ENCODE measurements at places on chromosomes 6 and 20.
A peak's percentile ranks its signal among the peaks of the same experiment; 100 is the strongest.

DNA sequence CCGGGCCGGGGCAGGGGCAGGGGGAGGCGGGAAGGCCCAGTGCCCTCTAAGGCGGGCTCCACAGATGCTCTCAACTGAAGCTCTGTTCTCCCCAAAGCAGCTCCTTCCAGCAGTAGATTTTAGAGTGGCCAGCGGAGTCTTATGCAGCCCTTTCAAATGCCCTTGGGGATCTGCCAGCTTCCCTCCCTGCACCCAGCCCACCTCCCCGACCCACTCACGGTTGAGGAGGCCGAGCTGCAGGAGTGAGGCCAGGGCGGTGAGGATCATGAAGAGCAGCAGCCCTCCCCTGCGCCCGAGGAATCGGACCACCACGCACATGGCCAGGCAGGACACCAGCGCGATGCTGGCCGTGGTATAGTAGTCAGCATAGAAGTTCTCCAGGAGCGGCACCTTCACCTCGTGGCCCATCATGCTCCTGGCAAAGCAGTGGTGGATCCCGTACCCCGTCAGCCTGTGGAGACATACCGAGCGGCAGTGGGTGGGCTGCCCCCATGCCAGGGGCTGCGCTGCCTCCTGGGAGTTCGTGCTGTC, 28.0 kb downstream of the PSMG4 start:
- DNase-seq, result no peak
- H3K4me3 ChIP-seq, result no peak overlapping the region
- peaks cover 6% of the 10 kb centered on the region for H3K4me1 ChIP-seq
- H3K27me3 ChIP-seq, result no peaks in the 10 kb centered on the region
- H3K27ac ChIP-seq, result no peak overlapping the region

DNA sequence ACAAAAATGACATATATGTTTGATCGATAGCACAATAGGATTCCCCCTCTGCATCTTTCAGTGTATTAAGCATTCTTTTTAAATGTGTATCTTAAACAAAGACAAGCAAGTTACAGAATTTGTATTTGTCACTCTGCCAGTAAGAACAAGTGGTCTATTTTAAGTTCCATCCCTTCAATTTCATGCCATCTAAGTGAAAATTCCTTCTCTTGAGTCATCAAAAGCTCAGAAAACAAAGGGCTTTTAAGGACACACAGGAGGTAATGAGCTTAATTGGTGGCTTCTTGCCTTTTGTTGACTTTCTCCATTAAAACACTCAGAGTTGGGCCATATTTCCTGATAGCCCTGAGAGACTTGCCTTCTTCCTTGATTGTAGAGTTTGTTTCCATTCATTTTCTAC, 547.8 kb downstream of the TENT5A start:
- H3K27ac ChIP-seq, result no peak overlapping the region
- no peak overlapping the region for H3K4me3 ChIP-seq
- no peaks in the 10 kb centered on the region for H3K36me3 ChIP-seq
- no peak for DNase-seq

DNA sequence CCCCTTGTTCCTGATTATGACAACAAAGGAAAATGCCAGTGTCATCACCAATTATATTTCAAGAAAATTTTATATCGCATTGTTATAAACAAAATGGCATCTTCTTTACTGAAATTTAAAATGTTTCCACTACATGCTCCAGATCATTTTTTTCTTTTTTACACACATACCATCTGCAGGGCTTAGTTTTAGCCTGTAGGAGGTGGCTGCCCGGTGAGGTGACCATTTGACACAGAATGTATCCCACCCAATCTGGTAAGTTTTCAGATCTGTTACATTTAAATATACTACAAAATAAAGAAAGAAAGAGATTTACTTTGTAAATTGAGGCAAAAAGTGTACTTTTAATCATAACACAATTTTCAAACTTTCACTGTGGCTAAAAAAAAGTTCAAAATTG, 81.8 kb downstream of the COL12A1 start:
- no peaks in the 10 kb centered on the region for H3K27me3 ChIP-seq
- H3K27ac ChIP-seq, result no peak overlapping the region
- no peaks in the 10 kb centered on the region for H3K36me3 ChIP-seq
- no peak overlapping the region for H3K4me3 ChIP-seq

GRCh38 chr6:44000164-44000842, 126.9 kb downstream of the MRPL14 start:
- H3K36me3 ChIP-seq, result no peaks in the 10 kb centered on the region
- H3K4me1 ChIP-seq, result peaks cover 5% of the 10 kb centered on the region

- H3K4me3 ChIP-seq, result no peak overlapping the region
- no peaks in the 10 kb centered on the region for H3K27me3 ChIP-seq
- no peaks in the 10 kb centered on the region for H3K4me1 ChIP-seq
- no peaks in the 10 kb centered on the region for H3K36me3 ChIP-seq
- no peak for DNase-seq
- H3K27ac ChIP-seq, result no peak overlapping the region
Observed at GRCh38 chr6:154167126-154167525, 128.1 kb downstream of the OPRM1 start.

GRCh38 chr6:158631678-158632537, 12.6 kb downstream of the DYNLT1 start:
- no peak for DNase-seq
- no peak overlapping the region for H3K4me3 ChIP-seq
- peak overlapping the region; percentile 60 for H3K27ac ChIP-seq
- H3K4me1 ChIP-seq, result no peaks in the 10 kb centered on the region

- H3K4me1 ChIP-seq, result no peaks in the 10 kb centered on the region
- H3K36me3 ChIP-seq, result no peaks in the 10 kb centered on the region
- H3K4me3 ChIP-seq, result no peak overlapping the region
- no peak for DNase-seq
- no peak overlapping the region for H3K27ac ChIP-seq
- H3K27me3 ChIP-seq, result no peaks in the 10 kb centered on the region
Observed at GRCh38 chr6:134720353-134721059, 229.4 kb downstream of the ALDH8A1 start.

GRCh38 chr6:118401325-118401975, 146.6 kb upstream of the PLN start:
- H3K36me3 ChIP-seq, result no peaks in the 10 kb centered on the region
- no peak for DNase-seq
- H3K4me1 ChIP-seq, result no peaks in the 10 kb centered on the region

- H3K4me1 ChIP-seq, result no peaks in the 10 kb centered on the region
- DNase-seq, result no peak
- H3K27me3 ChIP-seq, result no peaks in the 10 kb centered on the region
- no peaks in the 10 kb centered on the region for H3K36me3 ChIP-seq
- H3K4me3 ChIP-seq, result no peak overlapping the region
- no peak overlapping the region for H3K27ac ChIP-seq
Observed at GRCh38 chr6:61887423-61887822, 398.6 kb downstream of the KHDRBS2 start.

DNA sequence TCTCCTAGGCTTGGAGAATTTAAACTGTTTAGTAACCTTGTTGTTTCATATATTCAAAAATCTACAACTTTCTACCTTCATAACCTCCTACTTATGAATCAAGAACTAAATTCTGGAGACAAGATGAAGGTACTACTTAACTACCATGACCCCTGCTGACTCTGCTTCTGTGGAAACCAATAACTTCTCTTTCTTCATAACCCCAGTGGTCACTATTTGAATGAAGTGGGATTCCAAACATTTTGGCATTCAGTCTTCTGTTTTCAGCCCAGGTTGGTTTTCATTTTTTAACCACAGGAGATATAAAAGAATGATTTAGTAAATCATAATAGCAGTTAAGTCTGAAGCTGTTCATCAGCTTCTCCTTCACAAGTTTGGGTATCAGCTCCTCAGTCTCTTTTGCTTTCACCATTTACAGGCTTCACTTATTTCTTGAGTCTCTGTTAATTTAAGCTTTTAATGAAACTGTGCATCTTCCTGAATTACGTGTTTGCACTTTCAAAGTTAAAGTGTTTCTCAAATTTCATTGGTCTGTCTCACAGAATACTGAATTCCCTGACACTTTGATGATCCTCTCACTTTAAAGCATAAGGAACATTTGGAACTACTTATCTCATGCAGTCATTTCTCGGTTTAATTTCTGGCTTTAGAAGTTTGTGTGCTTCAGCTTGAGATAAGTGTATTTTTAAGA, 9.5 kb downstream of the SENP6 start:
- no peak for DNase-seq
- no peak overlapping the region for H3K4me3 ChIP-seq
- H3K27ac ChIP-seq, result no peak overlapping the region

DNA sequence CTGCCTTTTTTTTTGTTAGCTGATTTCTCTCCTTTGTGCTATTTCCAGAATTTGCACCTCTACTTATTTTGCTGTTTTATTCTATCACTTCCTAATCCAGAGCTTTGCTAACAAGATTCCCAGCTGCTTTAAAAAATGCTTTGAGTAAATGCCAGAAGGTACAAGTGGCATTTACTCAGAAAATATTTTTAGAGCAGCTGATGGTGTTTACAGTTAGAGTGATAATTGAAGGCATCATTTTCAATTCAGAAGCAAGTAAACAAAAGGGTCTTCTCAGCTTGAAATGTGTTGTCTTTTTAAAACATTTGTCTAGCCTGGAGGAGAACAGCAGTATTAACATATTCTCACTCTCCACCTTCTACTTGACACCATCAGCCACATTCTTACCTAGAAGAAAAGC, 99.9 kb downstream of the OTOR start:
- no peaks in the 10 kb centered on the region for H3K4me1 ChIP-seq
- no peak overlapping the region for H3K4me3 ChIP-seq
- DNase-seq, result no peak

GRCh38 chr6:40394381-40394780, 192.8 kb downstream of the LRFN2 start:
- H3K36me3 ChIP-seq, result no peaks in the 10 kb centered on the region
- H3K4me3 ChIP-seq, result no peak overlapping the region
- H3K4me1 ChIP-seq, result no peaks in the 10 kb centered on the region
- no peak overlapping the region for H3K27ac ChIP-seq
- H3K27me3 ChIP-seq, result no peaks in the 10 kb centered on the region

GRCh38 chr6:133159255-133159795, 81.8 kb upstream of the EYA4 start:
- no peaks in the 10 kb centered on the region for H3K36me3 ChIP-seq
- no peak overlapping the region for H3K27ac ChIP-seq
- H3K27me3 ChIP-seq, result no peaks in the 10 kb centered on the region
- DNase-seq, result no peak

DNA sequence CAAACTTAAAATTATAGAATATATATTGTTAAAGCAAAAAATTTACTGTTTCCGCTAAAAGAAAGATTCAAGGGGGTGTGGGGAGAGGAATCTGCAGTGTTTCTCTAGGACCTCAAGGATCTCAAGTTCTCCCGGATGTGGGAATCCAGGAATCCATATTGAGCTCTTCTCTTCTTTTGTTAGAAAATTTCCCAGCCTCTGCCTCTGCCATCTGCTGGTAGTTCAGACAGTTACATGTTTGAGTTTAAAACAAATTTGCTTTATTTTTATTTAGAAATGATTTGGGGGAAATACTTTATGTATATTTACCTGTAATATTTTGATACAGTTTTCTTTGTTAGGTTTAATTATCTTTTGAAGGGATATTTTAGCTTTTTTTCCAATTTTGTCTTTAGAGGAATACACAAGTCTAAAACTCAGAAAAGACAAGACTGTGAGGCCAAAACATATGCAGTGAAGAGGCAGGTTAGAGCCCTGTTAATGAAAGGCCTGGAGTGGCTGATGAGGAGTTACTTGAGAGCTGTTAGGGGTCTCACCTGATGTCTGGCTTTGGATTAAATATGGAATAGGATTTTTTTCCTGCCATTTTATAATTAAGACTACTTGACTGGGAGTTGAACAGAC, 268.8 kb downstream of the ARID1B start:
- DNase-seq, result no peak
- H3K36me3 ChIP-seq, result no peaks in the 10 kb centered on the region
- no peak overlapping the region for H3K4me3 ChIP-seq
- no peaks in the 10 kb centered on the region for H3K27me3 ChIP-seq

GRCh38 chr6:29887330-29887818, 55.0 kb upstream of the HLA-A start:
- H3K4me3 ChIP-seq, result peak overlapping the region; percentile 36
- H3K27me3 ChIP-seq, result no peaks in the 10 kb centered on the region
- no peaks in the 10 kb centered on the region for H3K36me3 ChIP-seq
- H3K27ac ChIP-seq, result peak overlapping the region; percentile 96
- no peaks in the 10 kb centered on the region for H3K4me1 ChIP-seq

DNA sequence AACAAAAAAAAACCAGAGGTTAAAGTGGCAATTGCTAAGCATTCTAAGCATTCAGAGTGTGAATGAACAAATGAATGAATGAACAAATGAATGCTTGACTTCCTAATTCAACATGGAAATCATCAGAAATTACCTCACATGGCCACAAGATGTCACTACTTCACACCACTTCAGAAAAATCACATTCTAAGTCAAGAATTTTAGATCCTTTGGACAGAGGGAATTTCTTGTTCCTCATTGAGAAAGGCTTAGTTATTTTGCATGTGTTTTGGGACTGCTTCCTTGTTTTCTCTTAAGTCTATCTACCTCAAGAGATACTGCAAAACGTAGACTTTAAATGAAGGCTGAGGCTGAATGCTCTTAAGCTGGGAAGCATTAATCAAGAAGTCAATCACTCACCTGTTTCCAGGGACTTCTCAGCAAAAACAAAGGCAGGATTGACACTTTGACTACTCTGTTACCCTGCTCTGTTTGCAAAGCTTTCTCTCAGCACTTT, 120.2 kb downstream of the MBOAT1 start:
- H3K4me1 ChIP-seq, result no peaks in the 10 kb centered on the region
- H3K27ac ChIP-seq, result no peak overlapping the region
- no peak overlapping the region for H3K4me3 ChIP-seq
- no peaks in the 10 kb centered on the region for H3K27me3 ChIP-seq

- peak within 1 kb of the TSS; percentile 66 for H3K27ac ChIP-seq
- H3K4me3 ChIP-seq, result peak within 1 kb of the TSS; percentile 44
- peaks cover 9% of the 10 kb centered on the region for H3K4me1 ChIP-seq
- no peak for DNase-seq
- no peaks in the 10 kb centered on the region for H3K27me3 ChIP-seq
Observed at GRCh38 chr20:47785311-47785853, at the start of gene SULF2. Gene SULF2, minus strand, starts transcription at chr20:47785481. Its CDS starts 28,118 bp downstream, at chr20:47757363.

DNA sequence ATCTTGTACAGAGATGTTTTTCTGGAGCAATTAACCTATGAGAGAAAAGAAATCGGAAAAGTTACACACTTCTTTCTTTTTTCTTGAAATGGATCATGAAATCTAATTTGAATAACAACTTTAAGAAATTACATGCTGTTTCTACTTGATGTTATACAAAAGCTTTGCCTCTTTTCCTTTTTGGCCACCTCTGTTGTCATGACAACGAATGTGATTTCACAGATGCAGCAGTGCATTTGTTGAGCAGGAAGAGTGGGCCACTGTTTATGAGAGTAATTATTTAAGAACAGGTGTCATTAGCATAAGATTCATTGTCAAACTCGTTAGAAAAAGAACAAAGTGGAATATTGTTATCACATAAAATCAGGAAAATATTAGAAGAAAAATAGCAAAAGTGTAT, 148.3 kb upstream of the IMPG1 start:
- H3K4me1 ChIP-seq, result no peaks in the 10 kb centered on the region
- no peak overlapping the region for H3K27ac ChIP-seq
- no peak overlapping the region for H3K4me3 ChIP-seq
- no peak for DNase-seq

DNA sequence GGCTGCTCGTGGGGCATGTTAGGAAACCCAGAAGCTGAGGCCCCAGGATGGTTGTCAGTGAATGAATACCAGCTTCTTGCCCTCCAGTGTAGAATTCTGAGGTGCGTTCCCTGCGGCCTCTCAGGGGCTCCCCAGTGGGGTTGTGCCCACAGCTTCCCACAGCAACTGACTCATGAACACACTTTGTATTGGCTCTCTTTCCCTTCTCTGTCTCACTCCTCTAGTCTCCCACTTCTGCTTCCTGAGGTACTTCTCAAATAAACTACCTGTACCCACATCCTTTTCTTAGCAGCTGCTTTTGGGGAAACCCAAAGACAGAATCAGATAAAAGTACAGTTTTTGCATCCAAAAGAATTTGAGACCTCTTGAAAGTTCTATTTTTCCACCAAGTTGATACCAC, 107.7 kb upstream of the JAG1 start:
- H3K27me3 ChIP-seq, result no peaks in the 10 kb centered on the region
- DNase-seq, result no peak
- no peak overlapping the region for H3K27ac ChIP-seq
- no peaks in the 10 kb centered on the region for H3K4me1 ChIP-seq
- H3K4me3 ChIP-seq, result no peak overlapping the region

Measured in prostate gland (tissue), 2 donors.